ENCODE measurements at places on chromosomes 6 and 20.
A peak's percentile ranks its signal among the peaks of the same experiment; 100 is the strongest.

DNA sequence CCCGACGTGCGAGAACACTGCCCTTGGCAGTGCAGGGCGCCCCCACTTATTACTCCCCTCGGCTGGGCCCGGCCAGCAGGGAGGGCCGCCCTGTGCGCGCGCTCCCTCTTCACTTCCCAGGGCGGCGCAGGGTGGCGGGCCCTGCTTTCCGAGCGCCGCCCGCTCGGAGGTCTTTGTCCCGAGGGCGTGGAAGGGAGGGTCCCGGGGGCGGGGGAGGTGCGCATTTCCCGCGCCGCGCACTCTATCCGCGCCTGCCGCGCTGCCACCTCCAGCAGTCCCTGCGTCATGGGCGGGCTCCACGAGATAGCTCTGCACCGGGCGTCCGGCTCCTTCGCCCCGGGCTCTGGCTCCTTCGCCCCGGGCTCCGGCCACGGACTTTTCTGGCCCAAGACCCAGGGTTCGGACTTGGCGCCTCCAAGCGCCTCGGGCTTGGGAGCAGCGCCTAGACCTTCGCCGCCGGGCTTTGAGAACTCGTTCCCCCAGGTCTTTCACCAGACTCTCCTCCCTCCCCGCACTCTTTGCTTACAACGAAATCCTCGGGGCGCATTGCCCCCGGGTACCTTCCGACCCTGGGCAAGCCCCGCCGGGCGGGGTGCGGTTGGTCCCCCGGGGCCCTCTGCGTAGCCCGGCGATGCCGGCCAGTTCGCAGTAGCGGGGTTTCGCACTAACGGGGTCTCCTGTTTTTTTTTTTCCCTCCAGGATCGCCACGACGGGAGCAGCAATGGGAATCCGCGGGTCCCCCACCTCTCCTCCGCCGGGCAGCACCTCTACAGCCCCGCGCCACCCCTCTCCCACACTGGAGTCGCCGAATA lies 1.6 kb downstream of the TFAP2C start:
- no peak for DNase-seq

GRCh38 chr6:41963371-41963770 lies 21.8 kb upstream of the CCND3 start:
- no peak for DNase-seq

GRCh38 chr6:82909551-82909950 lies 156.1 kb downstream of the UBE3D start:
- no peak for DNase-seq

DNA sequence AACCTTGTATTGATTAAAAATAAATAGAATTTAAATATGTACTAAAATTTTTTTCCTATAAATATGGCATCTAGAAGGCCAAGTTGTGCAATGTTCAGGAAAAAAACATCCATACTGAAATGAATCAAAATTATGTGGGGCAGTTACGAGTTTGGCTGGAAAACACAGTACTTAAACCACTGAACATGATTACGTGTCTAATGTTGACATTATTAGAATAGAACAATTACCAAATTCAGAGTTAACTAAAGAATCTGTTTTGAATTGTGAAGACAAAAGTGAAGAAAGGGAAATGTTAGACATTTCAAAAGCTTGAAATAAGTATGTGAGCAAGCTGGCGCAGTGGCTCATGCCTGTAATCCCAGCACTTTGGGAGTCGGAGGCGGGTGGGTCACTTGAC lies 57.2 kb downstream of the KLHL31 start:
- no peak for DNase-seq

DNA sequence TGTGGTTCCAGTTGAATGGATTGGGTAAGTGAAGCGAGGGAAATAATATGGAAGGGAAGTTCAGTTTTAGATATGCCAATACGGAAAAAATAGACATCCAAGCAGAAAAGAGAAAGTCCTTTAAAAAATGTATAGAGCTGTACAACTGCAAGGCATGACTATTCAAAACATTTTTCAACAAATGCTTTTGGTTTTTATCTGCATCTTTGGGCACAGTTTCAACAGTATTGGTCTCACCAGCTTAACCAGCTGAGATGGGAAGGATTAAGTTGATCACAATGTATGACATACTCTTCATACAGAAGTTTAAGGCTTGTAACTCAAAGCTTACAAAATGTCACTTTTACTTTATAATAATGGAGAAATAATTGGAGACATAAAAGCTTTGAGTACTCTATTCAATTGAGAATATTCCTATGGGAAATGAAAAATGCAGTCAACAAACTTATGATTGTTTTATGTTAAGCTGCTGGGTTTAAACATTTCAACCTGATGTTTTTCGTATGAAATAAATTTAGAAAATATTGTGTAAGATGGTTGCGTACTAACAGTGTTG lies 16.3 kb upstream of the UTRN start:
- no peak for DNase-seq

GRCh38 chr6:5786969-5787720 lies 219.6 kb downstream of the NRN1 start:
- DNase-seq, result no peak

DNA sequence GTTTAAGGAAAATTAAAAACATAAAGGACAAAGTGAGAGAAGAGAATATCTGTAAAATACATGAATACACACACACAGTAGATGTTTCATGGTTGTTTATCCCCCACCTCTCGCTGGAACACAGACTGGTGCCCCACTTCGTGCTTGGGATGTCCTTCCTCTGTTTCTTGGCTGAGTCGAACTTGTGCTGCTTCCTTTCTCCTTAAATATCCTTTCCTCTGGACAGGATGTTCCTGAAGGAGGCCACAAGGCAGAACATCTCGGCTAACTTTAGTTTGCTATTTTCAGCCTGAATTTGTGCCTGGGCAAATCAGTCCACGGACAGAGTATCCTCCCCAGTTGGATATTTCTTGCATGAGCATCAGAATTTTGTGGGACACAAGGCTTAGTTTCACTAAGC lies 54.7 kb upstream of the ZMYND8 start:
- no peak for DNase-seq

- DNase-seq, result no peak
Observed at GRCh38 chr6:147245693-147246092, 41.5 kb downstream of the STXBP5 start.

DNA sequence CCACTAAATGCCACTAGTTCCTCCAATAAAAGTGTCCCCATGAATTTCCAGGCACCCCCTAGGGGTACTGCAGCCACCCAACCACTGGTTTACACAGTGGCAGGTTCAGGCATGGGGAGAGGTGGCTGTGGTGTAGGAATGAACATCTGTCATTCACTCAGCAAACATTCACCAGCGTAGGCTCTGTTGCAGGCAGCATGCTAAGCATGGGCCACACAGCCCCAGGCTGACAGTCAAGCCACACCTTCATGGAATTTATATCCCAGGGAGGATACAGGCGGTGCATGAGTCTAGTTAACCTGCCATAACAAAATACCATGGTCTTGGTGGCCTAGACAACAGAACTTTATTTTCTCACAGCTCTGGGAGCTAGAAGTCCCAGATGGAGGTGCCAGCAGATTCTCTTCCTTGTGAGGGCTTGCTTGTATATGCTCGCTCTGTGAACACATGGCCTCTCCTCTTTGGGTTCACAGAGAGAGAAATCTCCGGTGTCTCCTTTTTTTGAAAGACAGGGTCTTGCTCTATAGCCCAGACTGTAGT lies 135.7 kb downstream of the EYA2 start:
- no peak for DNase-seq

- no peak for DNase-seq
Observed at GRCh38 chr6:63774961-63775360, 139.4 kb downstream of the PHF3 start.

- no peak for DNase-seq
Observed at GRCh38 chr6:80872199-80872950, 765.9 kb downstream of the BCKDHB start.

DNA sequence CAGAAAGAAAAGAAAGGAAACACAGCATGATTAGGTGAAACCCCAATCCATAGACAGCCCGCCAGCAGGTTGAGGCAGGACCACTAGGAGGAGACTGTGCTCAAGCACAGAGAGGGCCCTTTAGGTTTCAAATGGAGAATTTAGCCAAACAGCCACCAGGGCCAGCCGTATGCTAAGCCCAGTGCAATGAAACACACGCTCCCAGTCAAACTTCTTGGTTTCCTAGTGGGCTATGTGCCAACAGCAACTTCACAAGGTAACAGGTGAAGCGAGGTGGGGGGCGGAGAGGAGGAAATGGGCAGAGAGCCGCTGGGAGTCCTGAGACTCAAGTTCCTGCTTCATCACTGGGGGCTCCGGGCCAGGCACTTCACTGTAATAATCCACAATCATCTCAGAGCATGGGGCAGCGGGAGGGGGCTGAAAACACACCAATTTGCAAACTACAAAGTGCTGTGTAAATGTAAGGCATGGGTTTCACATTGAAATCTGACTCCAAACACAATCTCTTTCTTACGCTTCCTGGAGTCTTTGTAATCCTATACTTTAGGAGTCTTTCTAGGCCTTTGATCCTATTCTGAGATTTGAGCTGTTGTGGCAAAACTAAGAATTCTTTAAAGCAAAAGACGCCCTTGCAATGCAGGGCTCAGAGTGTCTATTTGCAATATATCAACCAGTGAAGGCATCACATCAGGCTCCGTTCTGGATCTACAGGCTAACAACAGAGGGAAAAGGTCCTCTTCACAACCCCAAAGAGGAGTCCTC lies 117.3 kb downstream of the OPRM1 start:
- no peak for DNase-seq

- no peak for DNase-seq
Observed at GRCh38 chr20:34269996-34270627, 28.9 kb downstream of the ASIP start.

DNA sequence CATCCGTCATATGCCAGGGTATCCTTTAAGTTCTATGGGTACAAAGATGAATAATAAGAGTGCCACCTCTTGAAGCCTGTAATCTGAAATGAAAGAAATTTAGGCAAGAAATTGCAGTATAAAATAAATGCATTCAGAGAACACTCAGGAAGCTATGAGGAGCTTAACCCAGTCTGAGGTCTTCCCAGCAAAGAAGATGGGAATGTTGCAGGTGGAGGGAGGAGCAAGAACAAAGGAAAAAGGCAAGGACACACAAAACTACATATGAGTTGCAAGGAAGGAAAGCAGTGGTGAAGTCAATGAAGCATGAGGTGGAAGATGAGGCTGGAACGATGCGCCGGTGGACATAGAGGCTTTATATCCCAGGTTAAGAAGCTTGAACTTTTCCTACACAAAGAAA lies 67.0 kb upstream of the DST start:
- no peak for DNase-seq

DNA sequence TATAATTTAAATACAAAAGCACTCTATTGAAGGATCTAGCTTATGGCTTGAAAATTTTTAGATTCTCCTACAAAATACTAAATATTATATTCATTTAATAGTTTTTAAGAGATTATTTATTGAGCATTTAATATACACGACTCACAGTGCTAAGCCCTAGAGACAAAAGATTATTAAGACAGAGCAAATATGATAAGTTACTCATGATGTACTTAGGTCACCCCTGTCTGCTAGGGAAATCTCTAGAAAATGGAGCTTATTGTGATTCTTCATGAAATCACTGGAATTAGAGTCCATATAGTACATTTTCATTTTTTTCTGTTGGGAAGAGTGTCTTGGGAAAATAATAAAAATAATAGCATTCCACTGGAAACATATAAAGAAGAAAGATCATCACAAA lies 37.8 kb downstream of the BEND6 start:
- no peak for DNase-seq

DNA sequence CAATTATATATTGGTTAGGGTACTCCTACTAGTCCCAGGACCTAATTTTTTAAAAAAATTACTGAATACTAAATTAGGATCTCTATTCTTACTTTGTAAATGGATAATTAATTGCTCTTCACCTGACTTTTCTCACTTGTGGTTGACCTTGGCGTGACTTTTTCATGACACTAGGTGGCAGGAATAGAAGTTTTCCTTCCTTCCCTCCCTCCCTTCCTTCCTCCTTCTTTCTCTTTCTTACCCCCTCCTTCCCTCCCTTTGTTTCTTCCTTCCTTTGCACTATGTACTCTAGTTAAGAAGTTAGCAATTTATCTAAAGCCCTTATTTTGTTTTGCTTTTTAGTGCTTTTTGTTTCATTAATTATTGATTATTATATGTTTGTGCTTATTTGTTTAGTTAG lies 20.4 kb upstream of the HBS1L start:
- DNase-seq, result no peak

DNA sequence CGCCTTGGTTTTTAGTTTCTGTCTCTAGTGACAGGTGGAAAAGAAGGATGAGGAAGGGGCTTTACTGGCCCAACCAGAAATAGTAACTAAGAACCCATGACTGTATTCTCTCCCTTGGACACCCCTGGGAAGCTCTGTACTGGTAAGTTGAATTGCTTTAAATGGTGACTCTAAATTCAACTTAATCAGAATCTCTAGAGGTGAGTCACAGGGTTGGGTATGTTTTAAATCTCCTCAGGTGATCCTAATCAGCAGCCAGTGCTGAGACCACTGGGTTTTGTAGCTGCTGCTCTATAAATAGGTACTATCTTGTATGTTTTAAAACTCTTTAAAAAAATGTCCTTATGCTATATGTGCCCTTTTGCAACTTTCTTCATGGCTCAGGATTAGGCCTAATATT lies 314.0 kb upstream of the ECI2 start:
- no peak for DNase-seq

DNA sequence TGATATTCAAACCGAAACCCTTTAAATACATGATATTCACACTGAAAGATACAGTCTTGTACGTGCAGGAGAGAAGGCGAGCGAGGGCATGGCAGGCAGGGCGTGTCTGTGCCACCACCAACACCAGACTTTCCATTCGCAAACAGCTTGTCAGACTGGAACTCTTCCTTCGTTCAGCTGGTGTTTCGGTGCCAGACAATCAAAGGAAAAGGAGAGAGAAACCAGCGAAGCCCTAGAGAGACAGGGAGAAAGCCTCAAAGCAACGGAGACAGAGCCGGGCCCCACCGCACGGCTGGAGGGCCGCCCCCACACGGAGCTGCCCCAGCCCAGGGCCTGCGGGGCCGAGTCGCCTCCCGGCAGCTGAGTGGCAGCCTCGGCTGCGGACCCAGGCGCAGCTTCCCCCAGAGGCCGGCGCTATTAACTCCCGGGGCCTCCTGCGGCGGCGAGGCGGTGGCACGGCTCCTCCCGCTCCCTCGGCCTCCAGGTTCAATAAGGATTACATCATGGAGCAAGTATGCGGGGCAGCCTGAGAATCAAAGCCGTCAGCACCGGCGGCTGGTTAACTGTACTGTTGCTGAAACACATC lies 32.1 kb upstream of the NR2E1 start:
- peak; percentile 46 for DNase-seq

DNA sequence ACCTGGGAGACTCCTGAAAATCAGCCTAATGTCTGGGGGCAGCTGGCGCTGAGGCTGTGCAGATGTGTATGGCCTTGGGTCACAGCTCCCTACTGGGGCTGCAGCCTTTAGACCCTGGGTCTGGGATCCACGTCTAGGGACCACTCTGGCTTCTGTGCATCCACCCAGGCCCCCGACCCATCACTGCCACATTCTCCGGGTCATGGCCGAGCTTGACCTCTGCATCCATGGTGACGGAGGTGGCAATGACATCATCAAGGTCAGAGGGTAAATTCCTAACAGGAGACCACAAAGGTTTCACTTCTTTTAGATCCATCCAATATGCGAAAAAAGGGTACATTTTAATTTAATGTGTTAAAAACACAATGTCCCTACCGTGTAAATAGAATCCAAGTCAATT lies 14.5 kb upstream of the PCMTD2 start:
- DNase-seq, result no peak

- no peak for DNase-seq
Observed at GRCh38 chr6:122207794-122208193, 191.7 kb upstream of the HSF2 start.
